Activated CD8-positive, alpha-beta memory T cell treated with anti-CD3 and anti-CD28 coated beads, Interleukin-2, amount 10 ng/mL, durations not matched to agents 7 days and 5 days (primary cell): ENCODE measurements at places on chromosomes 4 and X. TPM values are rescaled to one million over a fixed set of nuclear protein-coding genes. Genes with fewer than 3 reads are reported as not detected.
A peak's percentile ranks its signal among the peaks of the same experiment; 100 is the strongest.

TMEM150C gene
- total RNA-seq: not detected

PDCL2 gene
- total RNA-seq: not detected

STK32B gene
- total RNA-seq: not detected

PAQR3 gene
- total RNA-seq: 13.3 TPM

VSIG1 gene
- total RNA-seq: not detected

CCDC110 gene
- not detected for total RNA-seq

CSAG3 gene
- total RNA-seq: 1.4 TPM

GRCh38 chrX:149129767-149130166, 375.3 kb downstream of the IDS start:
- H3K27me3 ChIP-seq: no peaks in the 10 kb centered on the region
- H3K36me3 ChIP-seq: no peaks in the 10 kb centered on the region
- H3K4me3 ChIP-seq: no peak overlapping the region
- no peaks in the 10 kb centered on the region for H3K4me1 ChIP-seq
- H3K27ac ChIP-seq: no peak overlapping the region

GRCh38 chr4:107721436-107722100, 1.5 kb upstream of the PAPSS1 start:
- peaks cover 5% of the 10 kb centered on the region for H3K36me3 ChIP-seq
- peaks cover 25% of the 10 kb centered on the region for H3K4me1 ChIP-seq
- DNase-seq: peak; percentile 57
- H3K27me3 ChIP-seq: no peaks in the 10 kb centered on the region
- H3K4me3 ChIP-seq: peak overlapping the region; percentile 85

DNA sequence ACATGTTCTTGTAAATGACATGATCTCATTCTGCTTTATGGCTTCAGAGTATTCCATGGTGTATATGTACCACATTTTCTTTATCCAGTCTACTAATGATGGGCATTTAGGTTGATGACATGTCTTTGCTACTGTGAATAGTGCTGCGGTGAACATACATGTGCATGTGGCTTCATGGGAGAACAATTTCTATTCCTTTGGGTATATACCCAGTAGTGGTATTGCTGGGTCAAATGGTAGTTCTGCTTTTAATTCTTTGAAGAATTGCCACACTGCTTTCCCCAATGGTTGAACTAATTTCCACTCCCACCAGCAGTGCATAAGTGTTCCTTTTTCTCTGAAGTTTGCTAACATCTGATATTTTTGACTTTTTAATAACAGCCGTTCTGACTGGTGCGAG, 1080.3 kb downstream of the CCSER1 start:
- H3K4me3 ChIP-seq: no peak overlapping the region
- H3K4me1 ChIP-seq: no peaks in the 10 kb centered on the region
- no peaks in the 10 kb centered on the region for H3K27me3 ChIP-seq
- no peaks in the 10 kb centered on the region for H3K36me3 ChIP-seq
- no peak overlapping the region for H3K27ac ChIP-seq

- DNase-seq: no peak
- H3K4me3 ChIP-seq: no peak overlapping the region
- no peak overlapping the region for H3K27ac ChIP-seq
- no peaks in the 10 kb centered on the region for H3K36me3 ChIP-seq
- no peaks in the 10 kb centered on the region for H3K27me3 ChIP-seq
Observed at GRCh38 chr4:172207886-172208285, 394.7 kb downstream of the GALNTL6 start.

DNA sequence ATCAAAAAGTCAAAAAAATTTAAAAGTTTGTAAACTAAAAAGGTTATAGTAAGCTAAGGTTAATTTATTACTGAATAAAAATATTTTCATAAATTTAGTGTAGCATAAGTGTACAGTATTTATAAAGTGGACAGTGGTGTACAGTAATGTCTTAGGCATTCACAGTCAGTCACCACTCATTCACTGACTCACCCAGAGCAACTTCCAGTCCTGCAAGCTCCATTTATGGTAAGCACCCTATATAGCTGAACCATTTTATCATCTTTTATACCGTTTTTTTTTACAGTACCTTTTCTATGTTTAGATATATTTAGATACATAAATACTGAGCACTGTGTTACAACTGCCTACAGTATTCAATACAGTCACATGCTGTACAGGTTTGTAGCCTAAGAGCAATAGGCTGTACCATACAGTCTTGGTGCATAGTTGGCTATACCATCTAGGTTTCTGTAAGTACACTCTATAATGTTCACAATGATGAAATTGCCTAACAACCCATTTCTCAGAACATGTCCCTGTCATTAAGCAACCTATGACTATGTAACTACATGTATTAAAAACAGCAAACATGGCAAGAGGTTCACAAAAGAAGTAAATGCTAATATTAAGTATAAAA, 18.6 kb downstream of the ACSL4 start:
- H3K4me3 ChIP-seq: no peak overlapping the region
- peaks cover 28% of the 10 kb centered on the region for H3K4me1 ChIP-seq
- H3K27ac ChIP-seq: no peak overlapping the region

DNA sequence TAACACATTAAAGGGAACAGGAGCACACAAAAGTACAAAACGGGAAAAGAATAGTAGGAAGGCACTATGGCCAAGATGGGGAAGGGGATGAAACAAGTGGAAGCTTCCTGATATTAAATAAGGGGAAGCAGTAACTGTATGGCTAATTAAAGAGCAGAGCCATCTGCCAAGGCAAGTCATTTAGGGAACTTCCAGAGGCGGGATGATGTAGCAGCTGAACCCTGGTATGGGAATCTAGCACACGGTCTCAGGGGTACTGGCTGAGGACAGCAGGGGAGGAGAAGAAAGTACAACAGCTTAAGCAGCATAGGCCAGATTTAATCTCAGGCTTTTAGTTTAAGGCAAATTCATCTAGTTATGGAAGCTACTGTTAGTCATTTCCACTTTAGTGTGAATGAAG, 59.1 kb downstream of the IGFBP7 start:
- no peaks in the 10 kb centered on the region for H3K36me3 ChIP-seq
- H3K4me3 ChIP-seq: no peak overlapping the region
- H3K27ac ChIP-seq: no peak overlapping the region
- no peak for DNase-seq
- H3K4me1 ChIP-seq: no peaks in the 10 kb centered on the region
- H3K27me3 ChIP-seq: peaks cover 32% of the 10 kb centered on the region

- no peak overlapping the region for H3K4me3 ChIP-seq
- no peak for DNase-seq
- peaks cover 23% of the 10 kb centered on the region for H3K36me3 ChIP-seq
- no peaks in the 10 kb centered on the region for H3K27me3 ChIP-seq
Observed at GRCh38 chrX:135572436-135572835, 52.0 kb downstream of the INTS6L start.

GRCh38 chr4:81221303-81222081, 6.5 kb upstream of the PRKG2 start:
- no peak for DNase-seq
- no peaks in the 10 kb centered on the region for H3K36me3 ChIP-seq
- no peak overlapping the region for H3K27ac ChIP-seq
- no peak overlapping the region for H3K4me3 ChIP-seq
- no peaks in the 10 kb centered on the region for H3K4me1 ChIP-seq
- peaks cover 20% of the 10 kb centered on the region for H3K27me3 ChIP-seq

DNA sequence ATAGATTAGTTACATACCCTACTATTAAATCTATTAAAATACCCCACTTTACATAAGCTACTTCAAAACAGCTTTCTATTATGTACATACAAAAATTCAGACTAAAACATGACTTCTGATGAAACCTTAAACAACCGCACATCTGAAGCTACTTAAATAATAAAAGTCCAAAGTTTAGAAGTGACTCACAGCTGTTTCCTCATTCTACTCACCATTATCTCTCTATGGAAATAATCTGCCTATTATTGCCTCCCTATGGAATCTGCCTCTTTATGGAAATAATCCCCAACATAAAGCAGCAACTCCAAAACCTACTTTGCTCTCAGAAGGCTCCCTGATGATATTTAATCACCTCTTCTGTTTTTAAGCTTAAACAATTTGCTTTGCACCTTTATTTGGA, 15.7 kb upstream of the BANK1 start:
- H3K4me1 ChIP-seq: no peaks in the 10 kb centered on the region
- no peak for DNase-seq
- H3K4me3 ChIP-seq: no peak overlapping the region
- peaks cover 13% of the 10 kb centered on the region for H3K27me3 ChIP-seq
- no peaks in the 10 kb centered on the region for H3K36me3 ChIP-seq
- no peak overlapping the region for H3K27ac ChIP-seq

- no peaks in the 10 kb centered on the region for H3K27me3 ChIP-seq
- peaks cover 2% of the 10 kb centered on the region for H3K36me3 ChIP-seq
- DNase-seq: peak; percentile 92
- peaks cover 61% of the 10 kb centered on the region for H3K4me1 ChIP-seq
Observed at GRCh38 chrX:39869846-39870601, 227.7 kb downstream of the BCOR start.

DNA sequence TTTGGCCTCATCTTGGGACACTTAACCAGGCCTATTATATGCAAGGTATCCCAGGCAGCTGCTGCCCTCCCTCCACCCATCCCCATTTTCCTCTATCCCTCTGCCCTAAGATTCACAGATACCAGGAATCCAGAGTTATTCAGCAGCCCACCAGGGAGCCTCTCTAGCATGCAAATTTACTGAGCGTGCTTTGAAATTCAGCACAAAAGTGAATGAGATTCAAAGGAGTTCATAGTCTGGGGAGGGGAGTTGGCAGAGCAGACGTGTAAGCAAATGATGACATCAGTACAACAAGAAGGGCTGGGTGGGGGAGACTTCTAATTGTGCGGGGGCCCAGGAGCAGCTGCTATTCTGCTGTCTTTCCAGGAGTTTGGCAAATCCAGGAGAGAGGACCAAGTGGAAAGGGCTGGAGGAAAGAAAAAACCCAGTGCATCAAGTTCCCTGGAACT, 1.7 kb upstream of the MTM1 start:
- peaks cover 19% of the 10 kb centered on the region for H3K4me1 ChIP-seq
- DNase-seq: no peak
- H3K27ac ChIP-seq: no peak overlapping the region
- H3K36me3 ChIP-seq: peaks cover 2% of the 10 kb centered on the region
- H3K4me3 ChIP-seq: no peak overlapping the region

DNA sequence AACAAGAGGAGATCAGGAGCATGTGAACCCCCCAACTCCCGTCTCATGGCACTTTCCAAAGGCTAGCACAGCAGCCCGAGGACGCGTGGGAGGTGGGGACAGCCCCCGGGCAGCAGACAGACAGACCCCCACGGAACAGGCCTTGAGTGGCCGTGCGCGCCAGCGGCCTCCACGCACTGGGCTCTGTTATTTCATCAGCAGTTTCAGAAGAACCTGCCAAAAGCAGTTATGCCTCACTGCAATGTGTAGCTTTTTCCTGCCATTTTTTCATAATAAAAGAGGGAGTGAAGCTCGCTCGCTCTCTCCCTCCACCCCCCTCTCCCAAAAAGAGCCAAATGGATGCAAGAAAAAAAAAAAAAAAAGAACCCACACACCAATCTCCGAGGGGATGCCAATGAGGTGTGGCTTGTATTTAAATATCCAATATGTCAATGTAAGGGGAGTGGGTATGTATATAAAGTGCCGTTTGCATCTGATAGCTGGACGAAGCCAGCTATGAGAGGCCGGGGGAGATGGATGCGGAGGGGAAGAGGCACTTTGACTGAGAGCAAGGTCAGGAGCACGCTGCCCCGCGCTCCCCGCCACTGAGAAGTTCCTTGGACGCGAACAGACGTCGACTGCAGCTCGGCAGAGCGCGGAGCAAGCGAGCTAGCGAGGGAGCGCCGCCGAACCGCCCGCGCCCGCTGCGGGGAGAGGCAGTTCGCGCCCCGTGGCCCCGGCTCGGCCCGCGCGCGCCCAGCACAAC, at the start of gene FGF16:
Gene FGF16 (plus strand): TSS at position 482 of the 745 bp plus-strand sequence. CDS start 286 bp downstream, outside the sequence.
- DNase-seq: no peak
- no peaks in the 10 kb centered on the region for H3K36me3 ChIP-seq
- peaks cover 4% of the 10 kb centered on the region for H3K4me1 ChIP-seq
- no peak within 1 kb of the TSS for H3K27ac ChIP-seq
- peaks cover 22% of the 10 kb centered on the region for H3K27me3 ChIP-seq
- H3K4me3 ChIP-seq: peak within 1 kb of the TSS; percentile 52

DNA sequence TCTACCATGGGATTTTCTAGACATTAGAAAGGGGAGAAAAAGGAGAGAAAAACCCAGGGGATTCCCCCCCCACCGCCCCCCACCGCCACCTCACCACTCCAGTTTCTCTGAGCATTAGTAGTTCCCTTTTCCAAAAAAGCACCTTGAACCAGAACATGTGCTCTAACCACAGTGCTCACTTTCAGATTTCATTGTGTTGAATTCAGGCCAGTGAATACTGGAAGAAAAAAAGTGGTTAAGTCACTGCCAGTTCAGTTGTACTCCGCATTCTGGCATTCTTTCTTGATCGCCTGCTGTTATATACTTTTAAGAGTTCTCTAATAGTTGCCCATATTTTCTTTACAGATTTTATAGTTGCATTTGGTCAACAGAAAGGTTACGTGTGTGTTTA, 40.9 kb downstream of the JADE3 start:
- H3K36me3 ChIP-seq: no peaks in the 10 kb centered on the region
- DNase-seq: no peak
- H3K27ac ChIP-seq: no peak overlapping the region
- H3K4me1 ChIP-seq: no peaks in the 10 kb centered on the region
- H3K27me3 ChIP-seq: peaks cover 6% of the 10 kb centered on the region
- no peak overlapping the region for H3K4me3 ChIP-seq

- no peak for DNase-seq
- H3K4me1 ChIP-seq: no peaks in the 10 kb centered on the region
- H3K4me3 ChIP-seq: no peak overlapping the region
- no peak overlapping the region for H3K27ac ChIP-seq
- no peaks in the 10 kb centered on the region for H3K27me3 ChIP-seq
Observed at GRCh38 chr4:125105561-125105960, 209.2 kb upstream of the FAT4 start.

DNA sequence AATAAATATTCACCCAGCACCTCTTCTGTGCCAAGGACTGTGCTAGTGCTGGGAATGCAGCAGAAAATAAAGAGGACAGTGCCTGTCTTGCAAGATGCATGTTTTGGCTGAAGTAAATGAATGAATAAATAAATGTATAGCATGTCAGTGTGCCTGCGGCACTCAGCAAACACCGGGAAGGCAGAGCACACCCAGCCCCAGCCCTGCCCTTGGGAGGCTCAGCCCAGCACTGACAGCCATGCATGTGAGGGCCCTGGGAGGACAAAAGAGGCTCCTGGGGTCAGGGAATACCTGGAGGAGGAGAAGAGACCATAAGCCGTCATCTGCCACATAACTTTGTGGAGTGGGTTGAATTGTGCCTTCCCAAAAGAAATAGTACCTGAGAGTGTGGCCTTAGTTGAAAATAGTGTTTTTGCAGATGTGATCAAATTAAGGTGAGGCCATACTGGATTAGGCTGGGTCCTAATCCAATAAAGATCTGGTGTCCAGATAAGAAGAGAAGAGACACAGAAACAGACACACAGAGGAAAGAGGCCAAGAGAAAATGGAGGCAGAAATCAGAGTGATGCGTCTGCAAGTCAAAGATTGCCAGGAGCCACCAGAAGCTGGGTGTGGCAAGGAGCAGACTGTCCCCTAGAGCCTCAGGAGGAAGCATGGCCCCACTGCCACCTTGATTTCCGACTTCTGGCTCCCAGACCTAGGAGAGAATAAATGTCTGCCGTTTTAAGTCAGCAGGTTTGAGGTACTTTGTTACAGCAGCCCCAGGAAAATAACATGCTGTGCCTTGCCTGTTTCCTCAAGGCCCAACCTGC, 16.3 kb downstream of the C4orf50 start:
- H3K4me3 ChIP-seq: no peak overlapping the region
- peaks cover 10% of the 10 kb centered on the region for H3K27me3 ChIP-seq
- no peak overlapping the region for H3K27ac ChIP-seq
- DNase-seq: no peak

- peak; percentile 56 for DNase-seq
- no peaks in the 10 kb centered on the region for H3K36me3 ChIP-seq
- peaks cover 17% of the 10 kb centered on the region for H3K27me3 ChIP-seq
- no peak overlapping the region for H3K4me3 ChIP-seq
- peaks cover 1% of the 10 kb centered on the region for H3K4me1 ChIP-seq
Observed at GRCh38 chr4:138919094-138919936, 96.3 kb upstream of the NOCT start.
